ENCODE measurements at places on chromosomes 5 and 9.

DNA sequence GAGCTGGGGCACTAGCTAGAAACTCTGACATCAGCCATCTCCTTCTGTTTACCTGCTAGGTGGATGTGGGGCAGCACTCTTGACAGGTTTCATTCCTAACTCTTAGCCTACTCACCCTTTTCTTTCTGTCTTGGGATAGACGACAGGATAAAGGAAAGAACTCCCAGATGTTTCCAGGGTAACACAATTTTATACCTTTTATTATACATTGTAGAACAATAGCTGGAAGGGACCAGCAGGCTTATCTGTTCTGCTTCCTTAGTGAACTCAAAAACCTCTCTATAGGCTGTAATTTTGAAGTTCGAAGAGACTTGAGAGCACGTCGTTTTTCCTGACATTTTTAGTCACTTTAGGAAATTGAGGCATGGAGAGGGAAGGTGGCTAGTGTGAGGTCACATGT is 13.2 kb downstream of the SPTAN1 start:
- no peak for DNase-seq

DNA sequence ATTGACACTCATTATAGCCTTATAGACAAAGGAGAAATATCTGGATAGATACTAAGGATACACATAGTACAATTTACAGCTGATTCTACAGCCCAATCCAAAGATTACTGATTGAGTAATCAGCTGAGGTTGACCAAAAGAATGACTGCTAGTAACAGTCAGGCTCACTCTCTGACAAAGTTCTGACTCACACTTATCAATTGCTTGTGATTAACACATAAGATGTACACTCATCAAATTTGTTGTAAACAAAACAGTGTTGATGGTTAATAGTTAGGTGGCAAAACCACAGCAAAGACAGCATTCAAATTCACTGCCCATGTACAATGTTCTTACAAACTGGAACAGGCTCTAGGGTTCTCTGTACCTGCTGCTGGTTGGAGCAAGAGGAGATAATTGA is 422.7 kb downstream of the TLE1 start:
- no peak for DNase-seq

- DNase-seq = no peak
Measured at GRCh38 chr9:86406366-86406765, 52.2 kb upstream of the TUT7 start.

DNA sequence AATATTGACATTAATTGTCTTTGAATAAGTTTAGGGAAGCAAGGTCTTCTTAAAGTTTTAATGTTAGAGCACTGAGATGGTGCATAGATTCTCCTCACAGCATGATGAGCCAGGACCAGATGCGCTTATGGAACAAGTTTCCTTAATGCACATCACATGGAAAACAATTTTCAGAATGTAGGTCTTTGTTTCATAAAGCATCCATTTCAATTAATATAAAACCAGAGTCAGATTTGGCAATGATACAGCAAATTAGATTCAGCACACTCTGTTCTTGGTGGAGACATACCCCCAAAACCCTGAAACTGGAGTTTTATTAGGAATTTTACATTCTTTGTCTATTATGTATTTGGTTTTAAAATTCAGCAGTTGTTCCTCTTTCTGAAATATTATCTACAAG is 402.1 kb upstream of the SEMA6A start:
- no peak for DNase-seq

GRCh38 chr5:55141945-55142690 is 17.9 kb upstream of the GPX8 start:
- DNase-seq = no peak

- DNase-seq = no peak
Measured at GRCh38 chr9:98365227-98365669, 109.8 kb upstream of the TBC1D2 start.

GRCh38 chr5:124044613-124045012 is 532.6 kb downstream of the CSNK1G3 start:
- no peak for DNase-seq

- DNase-seq = no peak
Measured at GRCh38 chr9:23621188-23621587, 204.9 kb downstream of the ELAVL2 start.

GRCh38 chr9:84978661-84979060 is 309.1 kb downstream of the NTRK2 start:
- DNase-seq = no peak

DNA sequence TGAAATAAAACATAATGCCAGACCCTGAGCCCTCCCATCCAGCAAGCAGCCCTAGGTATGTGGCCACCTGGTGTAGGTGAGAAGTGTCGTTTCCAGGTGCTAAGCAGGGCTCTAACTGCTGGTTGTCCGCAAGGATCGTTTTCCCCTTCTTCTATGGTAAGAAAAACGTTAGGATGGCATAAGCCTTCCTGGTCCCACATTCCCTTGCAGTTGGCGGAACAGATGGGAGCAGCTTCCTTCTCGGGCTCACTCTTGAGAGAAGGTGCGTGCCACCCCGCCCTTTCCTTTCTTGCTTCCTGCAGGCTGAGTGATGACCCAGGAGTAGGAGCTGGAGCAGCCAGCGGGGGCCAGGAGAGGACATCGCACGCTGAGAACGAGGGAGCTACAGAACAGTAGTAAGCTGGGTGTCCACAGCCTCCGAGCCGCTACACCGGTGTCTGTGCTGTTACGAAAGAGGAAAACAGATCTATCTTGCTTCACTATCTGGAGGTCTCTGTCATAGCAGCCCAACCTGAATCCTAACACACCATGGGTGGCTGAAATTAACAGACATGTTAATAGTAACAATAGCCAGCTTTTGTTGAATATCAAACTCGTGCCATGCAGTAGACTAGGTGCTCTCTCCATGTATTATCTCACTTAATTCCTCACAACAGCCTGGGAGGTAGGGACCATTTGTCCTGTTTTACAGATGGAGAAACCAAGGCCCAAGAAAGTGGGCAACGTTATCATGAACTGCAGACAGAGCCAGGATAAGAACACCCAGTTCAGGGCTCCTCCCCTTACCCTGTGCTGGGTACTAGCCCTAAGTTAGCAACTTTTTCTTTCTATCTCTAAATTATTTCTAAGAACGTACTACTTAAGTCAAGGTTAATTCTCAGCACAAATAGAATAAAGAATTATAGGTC is 139.8 kb downstream of the COL23A1 start:
- DNase-seq = no peak

- DNase-seq = no peak
Measured at GRCh38 chr5:61386045-61386800, 54.2 kb downstream of the ZSWIM6 start.

DNA sequence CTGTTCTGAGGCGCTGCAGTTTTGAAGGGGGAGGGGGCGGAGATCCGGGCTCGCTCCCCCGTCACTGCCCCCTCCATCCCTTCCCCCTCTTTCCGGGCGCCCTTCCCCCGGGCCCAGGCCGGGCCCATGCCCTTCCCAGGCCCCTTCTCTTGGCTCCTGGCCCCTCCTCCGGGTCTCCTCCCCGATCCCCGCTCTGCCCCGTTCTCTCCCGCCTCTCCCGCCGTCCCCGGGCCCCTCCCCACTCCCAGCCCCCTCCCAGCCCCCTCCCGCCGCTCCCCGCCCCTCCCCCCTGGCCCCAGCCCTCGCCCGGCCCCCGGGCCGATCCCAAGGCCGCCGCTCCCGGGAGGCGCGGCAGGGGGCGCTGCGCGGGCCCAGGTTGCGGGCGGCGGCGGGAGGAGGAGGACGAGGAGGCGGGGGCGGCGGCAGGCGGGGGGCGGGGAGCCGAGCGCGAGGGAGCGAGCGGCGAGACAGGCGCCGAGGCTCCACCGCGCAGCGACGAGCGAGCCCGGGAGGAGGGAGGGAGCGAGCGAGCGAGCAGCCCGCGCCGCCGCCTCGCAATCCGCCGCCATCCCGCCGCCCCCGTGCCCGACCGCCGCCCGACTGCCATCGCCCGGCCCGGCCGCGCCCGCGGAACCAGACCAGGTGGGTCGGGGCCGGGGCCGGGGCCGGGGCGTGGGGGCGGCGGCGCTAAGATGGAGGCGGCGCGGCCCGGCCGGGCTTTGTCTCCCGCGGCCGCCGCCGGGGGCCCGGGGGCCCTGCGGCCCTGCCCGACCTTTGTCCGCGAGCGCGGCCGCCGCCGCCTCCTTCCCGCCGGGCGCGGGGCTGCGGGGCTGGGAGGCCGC is at the start of gene PRRC2B:
Gene PRRC2B (plus strand): TSS at position 465 of the 842 bp plus-strand sequence. CDS start 36,059 bp downstream, outside the sequence.
- DNase-seq = peak; percentile 77

DNA sequence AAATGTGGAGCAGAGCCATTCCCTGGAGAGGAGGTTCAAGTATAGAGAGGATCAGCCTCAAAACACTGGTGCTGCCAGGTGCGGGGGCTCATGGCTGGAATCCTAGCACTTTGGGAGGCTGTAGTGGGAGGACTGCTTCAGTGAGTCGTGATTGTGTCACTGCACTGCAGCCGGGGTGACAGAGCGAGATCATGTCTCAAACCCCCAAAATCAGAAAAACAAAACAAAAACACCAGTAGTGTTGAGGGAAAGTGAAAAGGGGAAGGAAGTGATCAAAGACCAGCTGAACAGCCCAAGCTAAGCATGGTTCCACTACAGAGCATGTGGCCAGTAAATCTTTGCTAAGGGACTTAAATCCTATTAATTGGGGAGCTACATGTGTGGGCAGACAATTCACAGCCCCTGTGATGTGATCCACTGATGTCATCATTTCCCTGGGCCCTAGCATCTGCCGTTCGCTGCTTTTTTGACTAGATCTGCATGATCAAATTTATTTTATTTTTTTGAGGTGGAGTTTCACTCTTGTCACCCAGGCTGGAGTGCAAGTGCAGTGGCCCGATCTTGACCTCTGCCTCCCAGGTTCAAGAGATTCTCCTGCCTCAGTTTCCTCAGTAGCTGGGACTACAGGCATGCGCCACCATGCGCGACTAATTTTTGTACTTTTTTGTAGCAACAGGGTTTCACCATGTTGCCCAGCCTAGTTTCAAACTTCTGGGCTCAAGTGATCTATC is 2.7 kb upstream of the PCBD2 start:
- DNase-seq = no peak

DNA sequence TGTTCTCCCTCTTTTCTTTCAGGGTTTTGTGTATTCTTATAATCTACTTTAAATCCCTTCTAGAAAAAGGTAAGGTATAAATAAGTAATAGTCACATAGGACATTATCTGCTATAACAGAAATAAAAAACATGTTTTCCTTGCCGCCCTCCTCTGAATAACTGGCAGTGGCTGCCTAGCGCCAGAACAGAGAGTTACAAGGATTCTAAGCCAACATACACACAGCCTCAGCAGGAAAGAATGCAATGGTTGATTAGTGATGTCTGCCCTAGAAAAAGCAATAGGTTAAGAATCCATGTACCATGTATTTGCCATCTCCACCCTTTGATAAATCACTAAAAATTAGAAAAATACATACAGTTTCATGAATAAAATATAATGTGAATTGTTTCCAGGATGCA is 4.9 kb downstream of the MED27 start:
- DNase-seq = no peak

- no peak for DNase-seq
Measured at GRCh38 chr5:64973215-64973614, 204.5 kb downstream of the CWC27 start.

GRCh38 chr5:6827526-6828219 is 114.4 kb downstream of the TENT4A start:
- peak; percentile 13 for DNase-seq

GRCh38 chr5:143055596-143056338 is 285.6 kb downstream of the ARHGAP26 start:
- DNase-seq = no peak

- DNase-seq = no peak
Measured at GRCh38 chr5:89988129-89988810, 421.3 kb downstream of the CETN3 start.

DNA sequence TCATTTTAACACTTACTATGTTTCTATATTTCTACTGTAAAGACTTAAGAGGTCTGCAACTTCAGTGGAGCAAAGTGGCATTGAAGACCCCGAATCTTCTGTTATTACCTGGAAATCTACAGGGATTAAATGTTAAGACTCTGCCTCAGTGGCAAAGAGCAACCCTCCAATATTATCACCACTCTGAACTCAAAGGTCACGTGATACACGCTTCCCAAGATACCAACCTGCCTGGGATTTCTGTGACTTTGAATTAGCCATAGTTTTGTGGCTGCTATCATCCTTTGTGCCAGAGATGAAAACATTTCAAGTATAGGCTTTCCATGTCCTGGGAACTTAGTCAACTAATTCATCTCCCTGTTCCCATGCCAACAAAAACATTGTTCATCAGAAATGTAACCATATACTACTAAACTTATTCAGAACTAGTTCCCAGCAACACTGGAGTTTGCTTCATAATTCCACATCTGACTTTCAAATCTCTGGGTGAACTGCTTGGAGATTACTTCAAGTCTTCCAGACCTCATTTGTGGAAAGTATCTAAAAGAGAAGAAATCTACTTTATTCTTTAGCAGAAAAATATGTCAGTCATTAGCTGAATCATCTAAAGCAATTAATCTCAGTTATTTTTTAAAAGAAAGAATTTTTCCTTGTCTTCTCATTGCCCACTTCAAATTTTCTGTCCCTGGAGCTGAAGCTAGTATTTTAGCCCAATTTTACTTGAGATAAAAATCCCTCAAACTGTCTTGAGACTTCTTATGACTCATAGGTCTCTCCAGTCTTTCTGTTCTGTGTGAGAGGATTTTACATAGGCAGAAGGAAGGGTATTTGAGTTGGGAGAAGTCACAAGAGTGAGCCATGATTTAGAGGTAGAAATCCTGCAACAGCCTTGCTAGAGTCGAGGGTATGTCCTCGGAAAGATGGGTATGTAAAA is 83.0 kb downstream of the ZNF462 start:
- no peak for DNase-seq
